ENCODE measurements at places on chromosomes 6 and 20.

DNA sequence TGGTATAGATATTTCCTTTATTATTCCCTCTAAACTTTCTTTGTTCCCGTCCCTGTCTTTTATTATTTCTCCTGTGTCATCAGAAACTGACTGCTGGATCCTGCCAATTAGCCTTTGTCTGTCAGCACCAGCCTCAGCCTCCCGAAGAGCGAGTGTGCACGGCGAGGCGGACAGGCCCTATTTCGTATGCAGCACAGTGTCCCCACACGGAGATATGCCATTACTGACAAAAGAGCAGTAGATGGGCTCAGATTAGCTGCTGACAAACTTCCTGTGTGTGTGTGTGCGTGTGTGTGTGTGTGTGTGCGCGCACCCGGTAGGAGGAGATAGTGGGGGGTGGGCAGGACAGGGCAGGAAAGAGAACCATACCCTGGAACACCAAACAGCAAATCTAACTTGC lies 99.5 kb upstream of the ZFP64 start:
- DNase-seq, result no peak

- DNase-seq, result no peak
These were observed 136.7 kb downstream of the AIG1 start for GRCh38 chr6:143197377-143197776.

GRCh38 chr20:51166489-51166888 lies 143.6 kb upstream of the KCNG1 start:
- DNase-seq, result no peak

- DNase-seq, result no peak
These were observed 117.3 kb downstream of the CRYBG1 start for GRCh38 chr6:106477790-106478189.

GRCh38 chr6:87848616-87849015 lies 146.6 kb upstream of the AKIRIN2 start:
- DNase-seq, result no peak

DNA sequence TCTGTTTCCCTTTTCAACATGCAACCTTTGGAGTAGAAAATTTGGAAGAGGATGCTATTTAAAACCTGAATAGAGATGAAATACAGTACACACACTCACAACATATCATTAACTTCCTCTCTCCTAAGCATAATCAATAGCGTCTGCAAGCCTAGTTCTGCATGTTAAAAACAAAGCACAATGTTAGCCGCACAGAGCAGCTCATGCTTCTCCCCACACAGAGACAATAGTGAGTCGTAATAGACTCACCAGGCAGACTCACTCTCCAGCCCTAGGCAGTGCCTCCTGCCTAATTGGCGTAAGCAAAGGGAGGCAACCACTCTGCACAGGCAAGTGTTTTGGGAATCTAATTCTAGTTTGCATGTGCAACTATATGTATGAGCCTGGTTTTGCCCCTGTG lies 45.8 kb upstream of the ARID1B start:
- DNase-seq, result no peak

- DNase-seq, result no peak
These were observed 425.3 kb upstream of the NOX3 start for GRCh38 chr6:155880900-155881299.

- DNase-seq, result no peak
These were observed 166.3 kb upstream of the EEF1E1 start for GRCh38 chr6:8268606-8269005.

- DNase-seq, result no peak
These were observed 153.1 kb downstream of the GMPR start for GRCh38 chr6:16391451-16391912.

- no peak for DNase-seq
These were observed 112.5 kb downstream of the FAM217A start for GRCh38 chr6:3966426-3966825.

GRCh38 chr6:148700741-148701311 lies 46.0 kb upstream of the UST start:
- no peak for DNase-seq

- no peak for DNase-seq
These were observed 156.0 kb downstream of the DST start for GRCh38 chr6:56486681-56487080.

- no peak for DNase-seq
These were observed 92.1 kb downstream of the FOXC1 start for GRCh38 chr6:1701668-1702353.

DNA sequence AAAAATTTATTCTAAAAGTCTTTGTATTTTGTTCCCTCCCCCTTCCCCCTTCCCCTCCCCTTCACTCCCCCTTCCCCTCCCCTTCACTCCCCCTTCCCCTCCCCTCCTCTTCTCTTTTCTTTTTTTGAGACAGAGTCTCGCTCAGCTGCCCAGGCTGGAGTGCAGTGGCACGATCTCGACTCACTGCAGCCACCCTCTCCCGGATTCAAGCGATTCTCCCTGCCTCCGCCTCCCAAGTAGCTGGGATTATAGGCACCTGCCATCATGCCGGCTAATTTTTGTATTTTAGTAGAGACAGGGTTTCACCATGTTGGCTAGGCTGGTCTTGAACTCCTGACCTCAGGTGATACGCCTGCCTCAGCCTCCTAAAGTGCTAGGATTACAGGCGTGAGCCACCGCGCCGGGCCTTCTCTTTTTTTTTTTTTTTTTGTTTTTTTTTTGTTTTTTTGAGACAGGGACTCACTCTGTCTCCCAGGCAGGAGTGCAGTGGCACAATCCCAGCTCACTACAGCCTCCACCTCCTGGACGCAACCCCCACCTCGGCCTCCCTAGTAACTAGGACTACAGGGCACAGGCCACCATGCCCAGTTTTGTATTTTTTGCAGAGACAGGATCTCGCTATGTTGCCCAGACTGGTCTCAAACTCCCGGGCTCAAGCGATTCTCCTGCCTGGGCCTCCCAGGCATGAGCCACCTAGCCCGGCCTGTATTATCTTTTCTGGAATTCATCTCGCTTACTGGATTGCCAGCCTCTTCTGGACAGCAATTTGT lies 1.1 kb upstream of the AFG1L start:
- no peak for DNase-seq

DNA sequence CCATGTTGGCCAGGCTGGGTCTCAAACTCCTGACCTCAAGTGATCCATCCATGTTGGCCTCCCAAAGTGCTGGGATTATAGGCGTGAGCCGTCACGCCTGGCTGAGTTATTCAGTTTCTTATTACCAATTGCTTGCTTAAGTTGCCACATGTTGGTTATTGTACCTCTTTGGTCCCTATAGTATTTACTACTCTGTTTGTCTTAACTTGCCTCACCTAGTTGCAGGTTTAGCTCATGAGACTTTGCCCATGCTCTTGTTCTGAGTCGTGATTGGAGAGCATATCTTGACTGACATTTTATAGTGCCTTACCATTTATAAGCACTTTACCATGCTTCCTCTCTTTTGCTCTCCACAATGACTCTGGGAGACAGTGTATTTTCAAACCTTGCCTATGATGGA lies 134.2 kb upstream of the HDGFL1 start:
- DNase-seq, result no peak

- no peak for DNase-seq
These were observed 45.5 kb upstream of the HLA-E start for GRCh38 chr6:30443657-30444450.

GRCh38 chr6:161836643-161837448 lies 563.0 kb upstream of the AGPAT4 start:
- DNase-seq, result no peak

- DNase-seq, result no peak
These were observed 7.9 kb downstream of the ZMYND8 start for GRCh38 chr20:47348539-47349142.

DNA sequence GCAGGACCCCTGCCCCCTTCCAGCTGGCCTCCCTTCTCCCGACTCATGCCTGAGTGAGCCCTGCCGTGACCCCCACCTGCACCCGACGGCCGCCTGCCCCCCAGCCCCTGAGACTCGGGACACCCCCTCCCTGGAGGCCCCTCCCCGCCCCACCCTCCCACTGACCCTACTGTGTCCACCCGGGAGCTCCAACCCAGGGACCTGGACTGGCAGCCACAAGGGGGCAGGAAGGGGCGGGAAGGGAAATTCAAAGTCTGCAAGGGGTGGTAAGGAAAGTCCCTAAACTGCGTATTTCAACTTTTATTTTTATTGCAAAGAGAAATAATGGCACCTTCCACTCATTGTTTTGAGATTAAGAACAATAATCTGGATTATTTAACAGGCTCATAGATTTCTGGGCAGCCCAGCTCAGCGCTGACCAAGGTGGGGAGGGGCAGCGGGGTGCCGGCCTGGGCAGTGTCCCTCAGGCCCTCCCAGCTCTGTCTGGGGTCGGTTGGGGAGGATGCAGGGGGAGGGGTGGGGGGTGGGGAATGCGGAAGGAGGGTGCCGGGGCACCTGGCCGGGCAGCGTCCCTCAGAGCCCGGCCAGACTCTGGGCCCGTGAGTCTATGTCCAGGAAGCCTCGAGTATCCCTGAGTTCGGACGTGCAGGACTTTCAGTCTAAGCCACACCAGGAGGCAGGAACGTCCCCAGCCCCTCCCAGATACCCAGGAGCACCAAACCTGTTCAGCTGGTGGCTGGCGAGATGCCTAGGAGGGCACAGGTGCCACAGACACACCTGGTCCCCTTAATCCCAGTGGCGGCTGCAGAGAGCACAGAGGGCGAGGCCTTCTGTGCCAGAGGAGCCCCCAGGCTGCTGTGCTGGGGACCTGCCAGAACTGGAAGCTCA lies 1.3 kb upstream of the PTK6 start:
- no peak for DNase-seq

DNA sequence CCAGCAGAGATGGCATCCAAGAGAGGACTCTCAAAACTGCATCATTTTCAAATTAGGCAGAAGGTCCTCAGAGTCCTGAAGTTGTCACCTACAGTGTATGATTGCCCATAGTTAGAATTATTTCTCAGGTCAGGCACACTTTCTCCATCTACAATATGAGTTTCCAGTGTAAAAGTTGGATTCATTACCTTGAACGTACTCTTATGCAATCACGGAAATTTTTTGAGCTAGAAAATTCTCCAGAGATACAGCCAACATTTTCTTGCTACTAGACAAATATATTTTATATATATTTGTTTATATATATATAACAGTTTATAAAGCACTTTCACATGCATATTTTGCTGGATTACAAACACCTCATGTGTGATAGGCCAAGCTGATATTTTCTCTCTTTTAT lies 29.4 kb upstream of the SERPINB1 start:
- no peak for DNase-seq

GRCh38 chr6:143200167-143200770 lies 139.6 kb downstream of the AIG1 start:
- DNase-seq, result no peak

DNA sequence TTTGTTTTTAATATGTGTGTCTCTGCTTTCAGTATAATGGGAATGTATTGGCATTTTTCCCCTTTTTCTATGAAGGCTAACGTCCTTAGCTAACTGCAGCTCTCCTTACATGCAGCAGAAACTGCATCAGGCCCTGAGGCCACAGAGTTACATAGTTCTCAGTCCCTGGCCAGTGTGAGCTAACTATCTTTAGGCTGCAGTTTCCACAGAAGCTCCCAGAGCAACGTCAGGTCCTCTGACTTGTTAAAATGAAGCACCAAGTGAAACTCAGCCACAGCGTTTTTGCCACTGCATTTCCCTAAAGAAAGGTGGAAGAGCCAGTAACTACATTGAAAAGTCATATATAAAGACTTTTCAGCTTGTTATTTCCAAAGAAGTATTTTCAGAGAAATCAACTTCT lies 244.7 kb downstream of the CBLN4 start:
- no peak for DNase-seq

- DNase-seq, result no peak
These were observed 81.5 kb downstream of the SH3BGRL2 start for GRCh38 chr6:79712616-79713135.

- no peak for DNase-seq
These were observed 234.4 kb downstream of the SYNE1 start for GRCh38 chr6:152402791-152403190.

DNA sequence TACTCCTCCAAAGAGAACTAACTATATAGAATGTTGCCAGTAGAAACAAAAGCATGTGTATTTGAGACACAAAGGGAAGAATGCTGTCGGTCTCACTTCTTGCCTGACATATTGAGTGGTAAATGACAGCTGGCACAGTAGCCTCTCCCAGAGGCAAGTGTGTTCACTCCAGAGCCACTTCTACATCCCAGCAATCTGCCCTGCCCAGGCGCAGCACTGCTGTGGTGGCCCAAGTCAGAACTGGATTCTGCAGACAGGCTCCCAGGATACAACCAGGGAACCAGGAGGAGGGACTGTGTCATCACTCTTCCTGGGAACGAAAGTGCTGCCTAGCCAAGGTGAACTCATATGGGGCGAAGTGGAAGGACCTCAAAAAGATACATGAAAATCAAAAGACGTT lies 103.2 kb upstream of the ARMC2 start:
- DNase-seq, result no peak

GRCh38 chr6:113719545-113719944 lies 137.6 kb upstream of the MARCKS start:
- DNase-seq, result no peak

DNA sequence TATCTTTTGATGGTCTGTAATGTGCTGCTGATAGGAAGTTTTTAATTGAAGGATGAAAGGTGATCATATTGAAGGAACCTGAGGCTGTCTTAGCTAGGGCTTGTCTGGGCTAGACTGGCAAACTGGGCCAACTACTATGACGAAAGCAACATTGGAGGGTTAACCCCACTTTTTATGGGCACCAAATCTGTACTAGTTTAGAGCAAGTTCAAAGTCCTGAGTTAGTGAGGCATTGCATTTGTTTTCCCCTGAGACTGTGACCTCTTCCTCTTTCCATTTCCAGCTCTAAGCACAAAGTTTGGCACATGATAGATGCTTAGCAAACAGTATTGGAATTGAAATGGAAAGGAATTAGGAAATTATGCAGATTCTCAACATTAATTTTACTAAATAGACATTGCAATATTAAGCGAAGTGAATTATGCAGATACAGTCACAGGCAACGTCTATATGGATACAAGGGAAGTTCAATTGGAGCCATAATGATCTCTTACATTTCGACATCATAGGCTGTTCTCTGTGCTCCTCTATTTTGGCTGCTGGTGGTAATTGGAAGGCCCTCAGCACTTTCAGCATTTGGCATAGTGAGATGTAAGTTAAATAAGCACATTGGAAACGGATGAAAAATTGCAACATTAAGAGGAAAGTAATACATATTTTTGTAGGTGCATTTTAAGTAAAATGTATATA lies 22.2 kb downstream of the CEP57L1 start:
- no peak for DNase-seq

- no peak for DNase-seq
These were observed 714.0 kb downstream of the MAFB start for GRCh38 chr20:39974966-39975501.

DNA sequence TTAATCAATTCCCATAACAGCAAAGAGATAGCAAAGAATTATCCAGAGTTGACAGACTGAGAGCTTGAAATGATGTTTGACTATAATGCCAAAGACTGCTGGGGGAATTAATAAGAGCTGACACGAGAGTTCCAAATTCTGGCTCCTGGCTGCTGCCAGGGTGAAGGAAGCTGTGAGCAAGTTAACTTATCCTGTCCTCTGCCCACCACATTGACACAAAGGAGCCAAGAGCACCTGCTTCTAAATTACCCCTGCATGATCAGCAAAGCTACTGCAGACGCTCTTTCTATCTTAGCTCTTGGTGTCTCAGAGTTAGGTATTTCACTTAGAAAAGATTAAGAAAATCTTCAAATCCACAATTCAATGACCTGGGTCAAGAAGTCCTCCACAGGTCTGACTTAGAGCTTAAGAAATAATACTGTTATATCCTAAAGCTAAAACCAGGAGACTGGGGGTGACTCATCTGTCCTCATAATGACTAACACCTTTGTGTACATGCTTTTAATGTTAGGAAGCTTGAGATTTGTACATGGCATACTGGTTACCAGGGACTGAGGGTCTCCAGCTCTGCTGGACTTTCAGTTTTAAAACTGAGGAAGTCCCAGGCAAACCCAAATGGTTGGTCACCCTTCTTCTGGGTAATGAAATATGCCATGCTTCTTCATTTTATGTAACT lies 13.2 kb upstream of the FRK start:
- no peak for DNase-seq

- DNase-seq, result no peak
These were observed 157.8 kb upstream of the PREP start for GRCh38 chr6:105560611-105561066.
